ENCODE measurements at places on chromosomes 7 and 10.

- no peak for DNase-seq
Measured at GRCh38 chr10:133509700-133510099, 17.5 kb upstream of the CYP2E1 start.

DNA sequence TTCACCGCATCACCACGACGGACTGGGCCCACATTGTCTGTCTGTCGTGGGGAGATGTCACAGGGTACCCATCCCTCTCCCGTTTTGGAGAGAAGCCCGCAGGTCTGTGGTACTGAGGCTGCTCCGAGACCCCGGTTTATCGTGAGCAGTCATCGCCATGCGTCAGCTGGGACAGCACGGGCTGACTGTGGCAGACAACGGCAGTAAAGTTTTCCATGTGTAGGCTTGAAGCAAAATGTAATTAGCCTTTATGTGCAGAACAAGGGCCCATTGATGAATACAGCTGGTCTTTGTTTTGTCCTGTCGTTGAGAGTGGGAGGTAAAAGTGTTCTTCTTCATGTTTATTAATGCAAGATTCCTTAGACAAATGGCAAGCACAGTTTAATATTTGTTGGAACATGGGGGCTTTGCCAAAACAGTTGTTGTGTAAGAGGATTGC is 167.4 kb upstream of the SH2B2 start:
- DNase-seq, result no peak

- DNase-seq, result no peak
Measured at GRCh38 chr7:25852211-25852938, 299.6 kb upstream of the NFE2L3 start.

- no peak for DNase-seq
Measured at GRCh38 chr7:15862781-15863165, 176.3 kb upstream of the MEOX2 start.

- no peak for DNase-seq
Measured at GRCh38 chr7:49564379-49564714, 209.1 kb upstream of the VWC2 start.

DNA sequence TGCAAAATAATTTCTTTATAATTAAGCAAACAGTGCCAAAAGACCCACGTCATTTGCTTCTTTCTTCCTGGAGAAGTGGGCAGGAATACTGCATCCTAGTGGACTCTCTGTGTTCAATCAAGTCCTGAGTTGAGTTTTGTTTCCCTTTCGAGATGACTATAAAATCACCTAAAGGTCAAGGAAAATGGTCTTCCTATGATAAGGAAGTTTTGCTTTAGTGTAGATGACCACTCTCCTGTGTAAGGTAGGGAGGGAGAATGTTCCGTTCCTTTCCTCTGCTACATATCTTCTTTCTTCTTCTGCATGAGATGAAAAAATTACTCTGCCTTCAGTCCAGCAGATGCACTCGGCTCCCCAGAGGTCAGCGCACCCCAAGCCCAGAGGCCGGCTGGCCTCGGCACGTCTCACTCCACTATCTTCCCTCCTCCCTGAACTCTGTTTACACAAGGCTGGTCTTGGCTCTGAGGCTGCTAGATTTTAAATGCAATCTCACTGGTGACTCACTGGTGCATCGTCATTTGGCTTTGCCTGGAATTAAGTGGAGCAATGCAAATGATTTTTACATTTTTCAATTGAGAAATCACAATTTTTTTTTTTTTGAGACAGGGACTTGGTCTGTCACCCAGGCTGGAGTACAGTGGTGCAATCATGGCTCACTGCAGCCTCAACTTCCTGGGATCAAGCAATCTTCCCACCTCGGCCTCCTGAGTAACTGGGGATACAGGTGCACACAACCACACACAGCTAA is 18.6 kb upstream of the VDAC2 start:
- DNase-seq, result no peak

GRCh38 chr7:21550076-21550475 is 7.2 kb downstream of the DNAH11 start:
- DNase-seq, result no peak

- no peak for DNase-seq
Measured at GRCh38 chr7:69457595-69458504, 140.4 kb upstream of the AUTS2 start.

All from brain pericyte (primary cell).